Transverse colon (tissue), 4 donors: ENCODE measurements at places on chromosomes 1 and 21. TPM values are rescaled to one million over a fixed set of nuclear protein-coding genes. Genes with fewer than 3 reads are reported as not detected.

DNA sequence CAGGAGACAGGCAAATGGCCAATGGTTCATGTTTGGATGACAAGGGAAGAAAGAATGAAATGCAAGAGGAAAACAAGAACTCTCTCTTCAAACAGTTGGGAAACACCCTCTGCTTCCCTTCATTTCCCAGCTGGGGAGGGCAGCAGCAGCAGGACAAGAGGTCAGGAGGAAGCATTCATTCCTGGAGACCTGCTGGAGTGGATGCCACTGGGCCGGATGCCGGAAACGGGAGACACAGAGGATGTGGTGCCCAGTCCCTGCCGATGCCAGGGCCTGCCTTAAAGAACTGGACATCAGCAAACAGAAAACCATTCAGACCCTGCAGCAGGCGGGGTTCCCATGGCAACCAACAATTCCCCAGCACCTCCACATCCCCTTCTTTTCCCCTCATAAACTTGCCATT is 102.3 kb upstream of the ZNF648 start:
- DNase-seq: peak; percentile 24
- peak overlapping the region; percentile 62 for H3K27ac ChIP-seq
- H3K27me3 ChIP-seq: no peaks in the 10 kb centered on the region
- H3K4me1 ChIP-seq: no peaks in the 10 kb centered on the region
- H3K4me3 ChIP-seq: no peak overlapping the region
- no peaks in the 10 kb centered on the region for H3K36me3 ChIP-seq

GRCh38 chr1:247336390-247336789 is 4.7 kb upstream of the ZNF496 start:
- H3K36me3 ChIP-seq: no peaks in the 10 kb centered on the region
- no peak overlapping the region for H3K4me3 ChIP-seq
- H3K4me1 ChIP-seq: peaks cover 13% of the 10 kb centered on the region
- no peak overlapping the region for H3K27ac ChIP-seq
- no peaks in the 10 kb centered on the region for H3K27me3 ChIP-seq

DNA sequence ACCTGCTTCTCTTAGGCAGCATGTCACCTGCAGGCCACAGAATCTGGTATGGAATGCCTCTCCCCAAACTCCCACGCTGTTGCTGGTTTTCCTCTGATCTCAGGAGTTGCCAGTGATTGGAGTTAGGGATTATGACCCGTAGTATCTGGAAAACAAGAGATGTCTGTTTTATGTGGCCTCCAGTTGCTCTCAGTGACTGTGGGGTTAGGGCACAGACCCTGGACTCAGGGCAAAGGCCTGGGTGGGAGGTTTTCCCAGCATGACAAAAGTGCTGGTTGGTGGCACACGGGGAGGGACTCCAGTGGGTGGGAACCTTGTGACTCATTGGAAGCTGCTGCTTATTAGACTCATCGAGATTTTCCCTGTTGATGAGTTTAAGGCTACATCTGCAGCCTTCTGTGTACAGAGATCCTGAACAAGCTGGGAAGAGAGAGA is at the start of gene NR1I3:
Gene NR1I3, minus strand, starts transcription at position 165 of the 435 bp plus-strand sequence. CDS start 1,638 bp downstream, outside the sequence.
- no peaks in the 10 kb centered on the region for H3K36me3 ChIP-seq
- H3K4me3 ChIP-seq: no peak within 1 kb of the TSS
- DNase-seq: no peak
- no peaks in the 10 kb centered on the region for H3K4me1 ChIP-seq
- H3K27me3 ChIP-seq: no peaks in the 10 kb centered on the region
- no peak within 1 kb of the TSS for H3K27ac ChIP-seq

FCGR3B gene
- not detected for total RNA-seq

DNA sequence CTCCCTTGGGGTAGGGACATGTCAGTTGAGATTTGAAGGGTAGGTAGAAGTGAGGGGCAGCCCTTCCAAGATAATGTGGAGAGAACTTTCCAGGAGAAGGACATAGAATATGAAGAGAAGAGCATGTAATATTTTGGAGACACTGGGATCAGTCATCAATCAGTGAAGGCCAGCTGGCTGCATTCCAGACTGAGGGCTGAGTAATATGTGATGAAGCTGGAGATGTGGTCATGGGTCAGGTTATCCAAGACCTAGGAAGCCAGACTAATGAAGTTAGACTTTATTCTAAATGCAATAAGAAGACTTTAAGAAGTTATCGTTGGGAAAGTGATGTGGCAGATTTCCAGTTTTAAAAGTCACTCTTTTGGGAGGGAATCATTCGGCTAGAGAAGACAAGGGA is 262.0 kb downstream of the HMCN1 start:
- H3K4me1 ChIP-seq: no peaks in the 10 kb centered on the region
- no peak overlapping the region for H3K4me3 ChIP-seq
- no peak overlapping the region for H3K27ac ChIP-seq
- H3K36me3 ChIP-seq: no peaks in the 10 kb centered on the region
- H3K27me3 ChIP-seq: no peaks in the 10 kb centered on the region

DNA sequence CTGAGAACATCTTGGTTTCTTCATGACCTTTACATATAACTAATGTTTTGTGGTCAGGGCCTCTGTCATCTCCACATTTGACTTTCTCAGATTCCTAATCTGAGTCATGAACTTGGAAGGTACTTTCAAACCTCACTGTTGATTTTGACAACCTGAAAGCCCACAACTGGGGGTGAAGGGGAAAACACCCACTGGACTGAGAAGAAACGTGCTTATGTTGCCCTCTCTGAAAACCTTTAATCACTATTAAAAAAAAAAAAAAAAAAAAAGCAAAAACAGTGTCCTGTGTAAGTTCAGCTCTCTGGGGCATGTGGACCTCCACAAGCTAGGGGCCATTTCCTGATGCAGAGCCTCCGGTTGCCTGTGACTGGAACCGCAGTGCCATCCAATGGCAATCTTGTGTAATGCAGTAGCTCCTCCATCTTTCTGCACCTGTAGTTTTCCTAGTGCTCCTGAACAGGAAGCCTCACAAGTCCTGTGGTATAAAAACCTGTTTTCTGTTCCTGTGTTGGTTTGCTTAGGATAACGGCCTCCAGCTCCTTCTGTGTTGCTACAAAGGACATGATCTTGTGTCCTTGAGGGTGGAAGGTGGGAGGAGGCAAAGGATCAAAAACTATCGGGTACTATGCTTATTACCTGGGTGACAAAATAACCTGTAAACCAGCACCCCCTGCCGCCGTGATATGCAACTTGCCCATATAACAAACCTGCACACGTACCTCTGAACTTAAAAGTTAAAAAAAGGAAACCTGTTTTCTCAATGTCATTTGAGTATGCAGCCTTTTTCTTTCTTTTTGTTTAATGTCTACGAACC is 124.5 kb downstream of the ZNF648 start:
- H3K27me3 ChIP-seq: no peaks in the 10 kb centered on the region
- H3K27ac ChIP-seq: no peak overlapping the region
- H3K4me1 ChIP-seq: no peaks in the 10 kb centered on the region
- H3K4me3 ChIP-seq: no peak overlapping the region
- peak; percentile 34 for DNase-seq

KCNJ6 gene
- total RNA-seq: 0.14 TPM

DNA sequence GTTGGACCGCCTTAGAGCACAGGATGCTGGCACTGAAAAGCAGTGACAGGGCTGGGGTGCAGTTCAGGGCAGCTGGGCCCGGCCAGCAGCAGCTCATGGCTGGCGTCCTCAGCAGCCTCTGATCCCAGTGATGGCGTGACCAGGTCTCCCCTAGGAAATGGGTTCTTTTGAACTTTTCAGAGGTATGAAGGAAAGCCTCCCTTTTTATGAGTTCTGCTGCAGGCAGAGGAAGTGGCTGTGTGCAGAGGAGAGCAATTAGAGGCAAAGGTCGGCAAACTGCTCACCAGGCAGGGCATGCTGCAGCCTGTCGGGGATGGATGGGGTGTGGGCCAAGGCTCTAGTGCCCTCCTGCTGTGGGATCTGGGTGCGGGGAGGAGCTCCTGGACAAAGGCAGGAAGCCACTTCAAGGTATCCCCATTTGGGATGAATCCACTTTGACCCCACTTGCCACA is 45.6 kb upstream of the RAB4A start:
- no peaks in the 10 kb centered on the region for H3K27me3 ChIP-seq
- no peak overlapping the region for H3K4me3 ChIP-seq
- H3K36me3 ChIP-seq: no peaks in the 10 kb centered on the region
- H3K4me1 ChIP-seq: peaks cover 35% of the 10 kb centered on the region
- peak; percentile 86 for DNase-seq
- peak overlapping the region; percentile 53 for H3K27ac ChIP-seq
